ENCODE measurements at places on chromosomes 16 and 17.

GRCh38 chr16:79229361-79229760, 371.2 kb downstream of the MAF start:
- DNase-seq: no peak

DNA sequence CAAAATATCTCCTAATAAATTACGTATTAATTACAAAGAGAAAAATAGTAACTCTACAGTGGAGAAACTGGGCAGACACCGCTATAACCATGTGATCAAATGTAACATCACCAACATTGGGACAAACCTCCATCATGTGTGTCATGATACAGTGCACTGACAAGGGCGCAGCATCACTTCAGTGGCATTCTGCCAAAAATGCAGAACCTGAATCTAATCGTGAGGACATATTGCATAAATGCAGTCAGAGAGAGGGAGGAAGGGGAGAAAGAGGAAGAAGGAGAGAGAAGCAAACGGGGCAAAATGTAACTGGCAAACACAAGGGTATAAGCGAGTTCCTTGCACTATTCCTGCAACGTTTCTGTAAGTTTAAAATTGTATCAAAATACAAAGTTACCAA, 74.2 kb upstream of the MARCHF10 start:
- no peak for DNase-seq

DNA sequence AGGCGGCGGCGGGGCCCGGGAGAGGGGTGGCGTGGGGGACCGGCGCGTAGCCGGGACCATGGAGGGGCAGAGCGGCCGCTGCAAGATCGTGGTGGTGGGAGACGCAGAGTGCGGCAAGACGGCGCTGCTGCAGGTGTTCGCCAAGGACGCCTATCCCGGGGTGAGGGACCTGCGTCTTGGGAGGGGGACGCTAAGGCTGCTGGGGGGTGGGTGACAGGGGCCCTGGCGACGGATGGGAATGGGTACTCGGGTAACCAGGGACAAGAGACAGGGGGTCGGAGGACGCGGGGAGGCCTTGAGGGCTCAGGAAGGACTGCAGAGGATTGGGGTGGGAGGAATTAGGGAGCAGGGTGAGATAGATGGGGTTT, 243 bp downstream of the RND2 start:
- DNase-seq: no peak

DNA sequence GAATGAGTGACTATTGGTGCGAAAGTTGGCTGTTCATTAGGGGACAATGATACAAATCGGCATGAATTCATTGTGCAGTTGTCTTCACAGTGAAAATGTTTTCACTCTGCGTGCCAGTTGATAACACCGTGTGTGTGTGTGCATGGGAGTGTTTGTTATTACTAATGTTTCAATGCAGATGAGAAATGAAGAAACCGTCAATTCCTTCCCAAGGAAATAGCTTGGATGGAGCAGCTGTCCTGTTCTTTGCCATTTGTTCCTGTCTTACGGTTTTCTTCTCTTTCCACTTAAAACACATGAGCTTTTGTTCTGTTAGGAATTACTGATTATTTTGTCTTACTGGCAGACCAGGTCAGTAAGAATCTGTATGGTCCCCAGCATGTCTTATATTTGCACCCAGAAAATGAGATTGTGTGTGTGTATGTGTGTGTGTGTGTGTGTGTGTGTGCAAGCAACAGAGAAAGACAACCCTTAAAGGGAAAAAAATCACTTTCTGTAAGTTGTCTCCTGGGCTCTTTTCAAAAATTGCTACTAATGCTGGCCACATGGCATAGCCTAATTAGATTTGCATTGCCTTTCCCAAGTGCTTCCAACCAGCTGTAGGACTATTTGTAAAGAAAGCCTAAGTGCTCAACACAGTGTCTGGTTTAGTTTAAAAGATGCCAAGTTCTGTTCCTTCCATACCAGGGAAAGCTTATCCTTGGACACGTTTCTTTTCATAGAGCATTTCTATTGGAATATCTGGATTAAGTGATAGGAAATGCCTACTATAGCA, 23.8 kb downstream of the SHISA9 start:
- DNase-seq: no peak

- no peak for DNase-seq
Observed at GRCh38 chr17:30414486-30414885, 35.8 kb downstream of the CPD start.

GRCh38 chr17:19017401-19017800, 12.8 kb upstream of the FAM83G start:
- DNase-seq: no peak

GRCh38 chr16:80627108-80627507, 86.3 kb downstream of the DYNLRB2 start:
- DNase-seq: no peak

GRCh38 chr17:12712415-12712814, 46.7 kb downstream of the MYOCD start:
- no peak for DNase-seq

DNA sequence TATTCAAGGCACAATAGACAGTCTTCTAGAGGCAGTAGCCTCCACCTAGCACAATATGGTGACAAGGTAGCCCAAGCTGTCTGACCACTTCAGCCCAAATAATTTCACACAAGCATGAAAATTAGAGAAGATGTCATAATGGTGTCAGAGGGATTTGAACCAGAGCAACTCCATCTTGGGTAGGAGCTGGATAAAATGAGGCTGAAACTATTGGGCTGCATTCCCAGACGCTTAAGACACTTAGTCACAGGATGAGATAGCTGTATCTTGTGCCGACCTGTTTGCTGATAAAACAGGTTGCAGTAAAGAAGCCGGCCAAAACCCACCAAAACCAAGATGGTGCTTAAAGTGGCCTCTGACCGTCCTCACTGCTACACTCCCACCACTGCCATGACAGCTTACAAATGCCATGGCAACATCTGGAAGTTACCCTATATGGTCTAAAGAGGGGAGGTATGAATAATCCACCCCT, 192.6 kb downstream of the CPPED1 start:
- no peak for DNase-seq

- no peak for DNase-seq
Observed at GRCh38 chr16:82972331-82972919, 345.7 kb downstream of the CDH13 start.

GRCh38 chr17:17940441-17940911, 31.7 kb downstream of the TOM1L2 start:
- no peak for DNase-seq

DNA sequence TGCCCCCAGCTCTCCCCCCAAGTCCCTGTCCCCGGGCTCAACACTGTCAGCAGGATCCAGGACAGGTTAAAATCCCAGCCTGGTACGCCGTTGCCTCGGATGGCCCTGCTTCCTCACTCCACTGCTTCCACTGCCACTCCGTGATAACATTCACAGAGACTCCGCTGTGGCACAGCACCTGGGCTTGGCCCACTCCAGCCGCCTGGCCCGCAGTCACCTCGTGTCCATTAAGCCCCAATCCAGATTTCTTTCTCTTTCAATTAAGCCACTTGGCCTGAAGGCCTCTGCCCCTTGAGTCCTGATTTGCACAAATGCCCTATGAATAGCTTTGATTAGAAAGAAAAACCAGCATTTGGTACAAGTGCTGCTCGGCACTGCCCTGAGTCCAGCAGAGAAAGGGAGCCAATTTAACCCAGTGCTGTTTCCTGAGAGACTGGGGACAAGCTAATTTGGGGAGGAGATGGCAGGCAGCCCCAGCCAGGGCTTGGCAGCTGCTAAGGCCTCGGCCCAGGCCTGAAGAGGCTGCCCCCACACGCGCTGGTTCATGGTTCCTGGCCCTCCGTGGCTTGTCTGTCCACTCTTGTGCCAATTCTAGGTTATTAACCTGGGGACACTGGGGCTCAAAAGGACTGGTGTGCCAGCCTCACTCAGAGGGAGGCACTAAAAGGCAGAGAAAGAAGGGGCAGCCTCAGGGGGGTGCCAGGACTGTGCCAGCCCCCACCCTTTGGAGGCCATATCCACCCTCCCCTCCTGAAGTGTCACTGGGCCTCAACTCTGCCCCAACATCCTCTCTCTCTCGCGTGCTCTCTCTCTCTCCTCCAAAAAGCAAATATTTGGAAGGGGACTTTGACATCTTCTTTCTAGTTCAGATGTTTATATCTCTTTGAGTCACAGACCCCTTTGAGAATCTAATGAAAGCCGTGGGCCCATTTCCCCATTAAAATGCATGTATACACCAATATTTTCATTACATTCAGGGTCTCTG, 29.8 kb upstream of the SPPL2C start:
- no peak for DNase-seq

DNA sequence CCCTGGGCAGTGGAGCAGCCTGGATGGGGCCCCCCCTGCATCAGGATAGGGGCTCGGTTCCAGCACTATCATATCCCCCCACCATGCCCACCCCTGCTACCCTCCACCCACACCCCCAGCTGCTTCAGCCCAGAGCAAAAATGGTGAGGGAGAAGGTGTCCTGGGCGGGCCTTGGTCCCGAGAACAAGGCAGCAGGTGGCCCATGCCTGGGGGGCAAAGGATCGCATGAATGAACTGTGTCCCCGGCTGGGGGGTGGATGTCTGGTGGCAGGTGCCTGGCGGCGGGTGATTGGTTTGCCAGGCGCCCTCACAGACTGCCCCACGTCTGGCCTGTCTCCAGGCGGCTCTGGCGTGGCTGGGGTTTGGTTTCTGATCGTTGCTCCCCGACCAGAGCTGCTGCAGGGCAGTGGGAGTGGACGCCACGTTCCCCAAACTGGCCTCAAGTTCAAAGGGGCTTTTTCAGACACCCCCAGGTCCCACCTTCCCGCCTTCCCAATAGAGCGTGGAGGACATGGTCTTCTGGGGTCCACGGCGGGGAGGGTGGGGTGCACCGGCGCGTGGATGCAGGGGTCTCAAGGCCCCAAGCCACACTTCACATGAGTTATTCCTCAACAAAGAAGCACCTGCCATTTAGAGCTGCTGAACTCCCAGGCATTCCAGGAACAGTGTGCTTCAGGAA, 12.6 kb downstream of the UTS2R start:
- DNase-seq: no peak

DNA sequence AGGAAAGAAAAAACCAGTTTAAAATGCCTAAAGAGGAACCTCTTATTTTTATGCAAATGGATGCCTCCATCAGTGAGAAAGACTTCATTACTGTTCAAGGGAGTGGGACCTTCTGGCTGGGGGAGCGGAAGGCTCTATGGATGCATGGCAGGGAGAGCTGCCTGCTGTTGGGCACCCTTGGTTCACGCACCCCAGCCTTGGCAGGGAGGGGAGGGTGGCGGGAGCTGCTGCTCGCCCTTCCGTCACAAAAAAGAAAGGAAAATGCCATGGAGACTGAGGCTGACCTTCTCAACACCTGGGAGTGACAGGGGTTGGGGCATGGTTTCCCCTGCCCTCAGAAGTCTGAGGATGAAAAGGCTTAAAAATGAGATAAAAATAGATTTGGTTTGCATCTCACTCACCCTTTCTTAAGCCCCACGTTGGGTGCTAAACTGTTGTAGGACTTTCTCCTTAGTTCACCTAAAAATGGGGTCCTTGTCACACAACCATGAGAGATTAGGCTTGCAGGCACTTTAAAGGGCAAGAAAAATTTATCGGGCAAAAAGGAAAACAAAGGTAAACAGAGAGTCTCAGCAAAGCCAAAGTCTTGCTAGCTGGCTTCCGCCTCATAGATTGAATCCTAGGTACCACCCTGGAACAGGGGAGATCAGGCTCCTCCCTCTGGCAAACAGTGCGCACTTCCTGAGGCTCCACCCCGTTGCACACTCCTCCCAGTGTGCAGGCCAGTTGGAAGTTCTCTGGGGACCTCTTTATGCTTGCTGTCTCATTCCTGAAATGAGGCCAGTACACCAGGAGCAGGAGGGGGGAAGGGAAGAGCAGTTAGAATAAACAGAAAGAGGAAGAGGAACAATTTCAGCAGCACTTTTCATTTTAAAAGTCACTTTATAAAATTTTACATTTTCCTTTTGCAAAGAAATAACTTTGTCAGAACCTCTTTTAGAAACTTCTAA, 31.6 kb downstream of the PHKB start:
- DNase-seq: no peak

- DNase-seq: no peak
Observed at GRCh38 chr17:44346064-44346844, 1.2 kb downstream of the GRN start.

- no peak for DNase-seq
Observed at GRCh38 chr17:9269350-9270035, 248.2 kb downstream of the NTN1 start.

DNA sequence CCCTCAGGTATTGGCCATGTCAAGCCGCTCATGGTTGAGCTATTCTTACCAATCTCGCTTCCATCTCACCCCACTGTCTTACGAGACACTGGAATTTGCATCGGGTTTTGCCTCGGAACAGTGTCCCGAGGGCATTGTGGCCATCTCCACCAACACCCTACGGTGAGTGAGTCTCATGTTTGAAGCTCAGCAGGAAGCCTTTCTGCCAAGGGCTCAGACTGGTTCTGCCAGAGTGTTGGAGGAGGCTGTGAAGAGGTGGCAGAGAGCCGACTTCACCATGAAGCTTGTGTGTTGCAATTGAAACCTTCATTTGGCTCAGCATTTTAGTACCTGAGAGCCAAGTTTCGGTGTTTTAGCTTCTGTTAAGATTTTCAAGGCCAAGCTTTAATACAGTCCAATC, 38.0 kb downstream of the SF3B3 start:
- no peak for DNase-seq

- DNase-seq: no peak
Observed at GRCh38 chr16:4290236-4290830, 17.5 kb upstream of the TFAP4 start.

DNA sequence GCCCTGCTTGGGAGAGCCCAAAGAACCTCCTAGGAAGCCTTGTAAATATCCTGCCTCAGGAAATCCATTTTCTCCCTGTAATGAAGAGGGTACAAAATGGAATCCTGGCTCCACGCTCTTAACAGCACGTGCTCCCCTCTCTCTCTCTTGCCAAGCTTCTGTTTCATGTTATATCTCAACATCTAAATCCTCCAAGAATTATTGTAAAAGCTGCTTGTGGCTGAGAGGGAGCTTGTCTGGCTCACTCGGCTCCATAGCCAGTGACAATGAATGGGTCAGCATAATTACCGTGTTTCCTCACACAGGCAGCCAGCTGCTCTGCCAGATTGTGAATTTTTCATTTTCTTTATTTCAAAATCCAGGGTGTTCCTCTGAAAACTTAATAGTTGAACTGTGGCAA, 317.8 kb downstream of the RBFOX1 start:
- no peak for DNase-seq

DNA sequence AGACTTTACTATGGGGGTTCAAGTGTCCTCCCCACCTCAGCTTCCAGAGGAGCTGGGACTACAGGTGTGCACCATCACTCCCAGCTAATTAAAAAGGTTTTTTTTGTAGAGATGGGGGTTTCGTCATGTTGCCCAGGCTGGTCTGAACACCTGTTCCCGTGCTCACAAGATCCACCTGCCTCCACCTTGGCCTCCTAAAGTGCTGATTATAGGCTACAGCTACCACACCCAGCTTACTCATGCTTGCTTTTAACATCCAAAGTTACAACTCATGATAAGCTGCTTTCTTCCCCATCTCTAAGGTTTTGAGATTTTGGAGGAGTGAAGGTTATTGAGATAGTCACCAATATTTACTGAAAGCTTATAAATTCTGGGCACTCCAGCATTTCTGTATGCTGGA, 2.6 kb downstream of the NUP88 start:
- DNase-seq: no peak

GRCh38 chr17:7834542-7834956, 532 bp downstream of the KDM6B start:
- no peak for DNase-seq

Measured in activated T-helper 2 cell treated with anti-CD3 and anti-CD28 coated beads, Interferon-gamma antibody, Interleukin-2, Interleukin-4, amounts not matched to agents 10 μg/mL and 5 μg/mL and 100 μg/mL, durations not matched to agents 14 hours and 24 hours and 36 hours (primary cell).